C1 segment of cervical spinal cord (tissue), 14 donors: ENCODE measurements at places on chromosomes 1 and 21.

GRCh38 chr1:12177999-12178441, 11.2 kb downstream of the TNFRSF1B start:
- DNase-seq, result no peak

- no peak for DNase-seq
Observed at GRCh38 chr21:30434033-30434631, 4.1 kb downstream of the KRTAP13-4 start.

GRCh38 chr1:200108659-200109058, 81.1 kb downstream of the NR5A2 start:
- DNase-seq, result no peak

DNA sequence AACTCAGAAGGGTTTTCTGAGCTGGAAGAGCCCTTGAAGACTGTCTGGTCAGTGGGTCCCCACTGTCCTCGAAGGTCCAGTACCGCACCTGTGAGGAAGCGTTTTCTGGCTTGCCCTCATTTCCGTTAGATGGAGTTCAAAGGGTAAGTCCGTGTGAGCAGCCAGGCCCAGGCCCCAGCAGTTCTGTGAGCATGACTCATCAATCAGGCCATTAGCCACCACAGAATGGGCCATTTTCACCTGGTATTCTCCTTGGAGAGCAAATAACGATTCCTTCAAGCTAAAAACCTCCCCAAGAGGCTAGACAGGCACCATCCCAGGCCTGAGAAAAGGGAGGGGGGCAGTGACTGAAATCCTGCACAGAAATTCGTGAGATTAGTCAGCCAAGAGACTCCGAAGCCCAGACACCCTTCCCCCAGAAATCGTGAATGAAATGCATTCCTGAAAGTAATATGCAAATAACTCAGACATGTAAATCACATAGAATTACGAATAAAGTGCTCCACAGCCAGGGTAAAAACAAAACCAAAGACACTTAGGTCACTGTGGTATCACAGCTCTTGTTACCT, 66.0 kb downstream of the BCAR3 start:
- no peak for DNase-seq

- DNase-seq, result no peak
Observed at GRCh38 chr1:156286061-156286460, 1.9 kb downstream of the TMEM79 start.

DNA sequence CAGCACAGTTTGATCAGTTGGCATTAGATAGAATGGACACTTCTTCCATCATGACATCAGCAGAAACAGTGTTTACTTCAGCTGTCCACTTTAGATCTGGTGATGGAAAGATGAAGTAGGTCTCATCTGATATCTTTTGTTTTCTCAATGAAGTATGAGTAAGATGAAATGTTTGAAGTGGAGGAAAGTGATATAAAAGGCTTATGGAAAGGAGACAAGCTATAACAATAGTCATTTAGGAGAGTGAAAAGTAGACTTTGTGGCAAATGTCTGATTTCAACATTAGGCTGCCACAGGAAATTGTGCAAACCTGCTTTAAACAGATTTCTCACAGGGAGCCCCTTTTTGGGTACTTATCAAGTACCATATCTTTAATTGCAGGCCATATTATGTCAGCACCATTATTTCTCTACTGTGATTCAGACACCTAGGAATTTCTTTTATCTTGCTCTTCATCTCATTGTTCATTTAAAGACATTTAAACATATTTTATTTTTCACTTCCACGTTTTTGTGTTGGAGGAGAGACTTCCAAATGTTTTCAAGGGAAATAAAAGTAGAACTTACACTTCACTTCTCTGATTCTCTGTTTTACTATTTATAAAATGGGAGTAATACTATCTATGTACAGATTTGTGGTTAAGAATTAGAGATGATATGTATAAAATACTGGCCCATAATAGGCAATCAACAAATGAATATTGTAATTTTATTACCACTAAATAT, 18.1 kb downstream of the PDC start:
- DNase-seq, result no peak

DNA sequence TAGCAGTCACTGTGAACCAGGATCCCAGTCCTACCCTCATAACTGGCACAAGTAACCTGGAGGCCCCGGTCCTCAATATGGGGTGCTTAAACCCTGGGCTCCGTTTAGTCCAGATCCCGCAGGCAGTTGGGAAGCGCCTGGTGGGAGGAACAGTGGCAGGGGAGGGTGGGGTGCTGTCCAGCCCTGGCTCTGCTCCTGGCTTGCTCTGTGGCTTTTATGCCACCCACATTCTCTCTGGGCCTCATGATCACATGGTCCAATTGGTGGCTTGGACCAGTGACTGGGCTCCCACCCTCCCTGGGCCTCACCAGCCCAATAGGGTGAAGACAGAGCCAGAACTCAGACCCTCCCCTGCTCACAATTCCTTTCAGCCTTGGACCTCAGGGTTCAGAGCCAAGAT, 2.9 kb downstream of the CD164L2 start:
- DNase-seq, result no peak

DNA sequence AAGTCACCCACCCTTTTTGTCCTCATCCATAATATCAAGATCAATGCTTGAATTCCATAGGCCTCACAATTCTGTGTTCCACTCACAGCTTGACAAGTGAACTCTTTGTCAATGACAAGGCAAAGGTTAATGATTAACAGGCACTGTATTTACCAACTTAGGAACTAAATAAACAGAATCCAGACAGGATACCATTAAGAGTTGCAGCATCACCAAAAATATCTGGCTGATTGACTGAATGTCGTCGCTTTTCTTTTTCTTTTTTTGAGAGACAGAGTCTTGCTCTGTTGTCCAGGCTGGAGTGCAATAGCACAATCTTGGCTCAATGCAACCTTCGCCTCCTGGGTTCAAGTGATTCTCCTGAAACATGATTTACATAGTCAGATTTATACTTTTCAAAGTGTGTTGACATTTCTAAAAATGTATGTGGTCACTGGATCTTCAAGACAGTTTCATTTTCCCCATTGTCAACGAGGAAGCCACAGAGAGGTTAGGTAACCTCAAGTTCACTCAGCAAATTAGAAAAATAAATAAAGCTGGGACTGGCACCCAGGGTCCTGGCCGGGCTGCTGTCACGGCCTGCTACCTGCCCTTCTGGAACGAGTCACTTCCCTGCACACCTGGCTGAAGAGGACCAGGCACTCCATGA, 81.0 kb downstream of the PDE9A start:
- DNase-seq, result no peak

DNA sequence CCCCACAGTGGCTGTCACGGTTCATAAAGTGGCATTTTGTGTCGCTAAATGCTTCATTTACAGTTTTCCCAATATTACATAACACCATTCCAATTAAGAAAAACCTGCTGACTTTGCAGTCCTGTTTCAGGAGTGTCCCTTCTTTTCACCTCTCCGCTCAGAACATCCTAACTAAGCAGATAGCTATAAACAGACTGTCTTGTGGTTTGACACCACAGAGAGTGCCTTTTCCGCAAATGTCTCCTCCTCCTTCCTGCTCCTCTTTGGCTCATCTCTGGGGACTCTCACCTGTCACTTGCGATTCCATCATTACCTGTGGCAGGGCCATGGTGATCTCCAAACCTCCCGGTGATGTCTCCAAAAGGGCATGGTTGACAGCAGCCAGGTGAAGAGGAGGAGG, 119.0 kb downstream of the CNIH3 start:
- DNase-seq, result no peak

DNA sequence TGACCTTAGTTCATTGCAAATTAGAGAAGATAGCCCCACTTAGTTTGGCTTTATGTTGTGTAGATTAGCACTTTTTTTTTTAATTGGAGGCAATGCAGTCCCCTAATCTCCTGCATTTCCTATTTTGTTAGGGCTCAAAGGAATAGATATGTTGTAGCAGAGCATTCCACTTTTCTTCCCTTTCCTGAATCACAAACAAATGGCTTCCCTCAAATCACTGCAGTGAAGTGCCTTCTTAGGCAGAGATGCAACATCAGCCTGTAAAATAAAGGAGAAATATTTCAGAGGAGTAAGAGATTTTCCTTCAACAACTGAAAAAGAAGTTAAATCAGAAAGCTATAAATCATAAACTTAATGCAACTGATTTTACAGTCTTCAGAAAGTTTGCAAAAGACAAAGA, 271.8 kb upstream of the C1orf105 start:
- no peak for DNase-seq

DNA sequence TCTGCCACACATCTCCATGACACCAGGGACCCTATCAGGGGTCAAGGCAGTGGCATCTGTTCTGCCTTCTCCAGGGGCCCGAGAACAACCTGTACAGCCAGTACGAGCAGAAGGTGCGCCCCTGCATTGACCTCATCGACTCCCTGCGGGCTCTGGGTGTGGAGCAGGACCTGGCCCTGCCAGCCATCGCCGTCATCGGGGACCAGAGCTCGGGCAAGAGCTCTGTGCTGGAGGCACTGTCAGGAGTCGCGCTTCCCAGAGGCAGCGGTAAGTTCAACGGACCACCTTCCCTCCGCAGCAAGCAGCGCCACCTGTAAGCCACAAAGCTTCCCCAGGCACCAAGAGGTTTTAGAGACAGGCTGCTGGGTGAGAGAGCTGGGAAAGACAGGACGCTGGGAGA, 15.9 kb downstream of the MX2 start:
- no peak for DNase-seq

DNA sequence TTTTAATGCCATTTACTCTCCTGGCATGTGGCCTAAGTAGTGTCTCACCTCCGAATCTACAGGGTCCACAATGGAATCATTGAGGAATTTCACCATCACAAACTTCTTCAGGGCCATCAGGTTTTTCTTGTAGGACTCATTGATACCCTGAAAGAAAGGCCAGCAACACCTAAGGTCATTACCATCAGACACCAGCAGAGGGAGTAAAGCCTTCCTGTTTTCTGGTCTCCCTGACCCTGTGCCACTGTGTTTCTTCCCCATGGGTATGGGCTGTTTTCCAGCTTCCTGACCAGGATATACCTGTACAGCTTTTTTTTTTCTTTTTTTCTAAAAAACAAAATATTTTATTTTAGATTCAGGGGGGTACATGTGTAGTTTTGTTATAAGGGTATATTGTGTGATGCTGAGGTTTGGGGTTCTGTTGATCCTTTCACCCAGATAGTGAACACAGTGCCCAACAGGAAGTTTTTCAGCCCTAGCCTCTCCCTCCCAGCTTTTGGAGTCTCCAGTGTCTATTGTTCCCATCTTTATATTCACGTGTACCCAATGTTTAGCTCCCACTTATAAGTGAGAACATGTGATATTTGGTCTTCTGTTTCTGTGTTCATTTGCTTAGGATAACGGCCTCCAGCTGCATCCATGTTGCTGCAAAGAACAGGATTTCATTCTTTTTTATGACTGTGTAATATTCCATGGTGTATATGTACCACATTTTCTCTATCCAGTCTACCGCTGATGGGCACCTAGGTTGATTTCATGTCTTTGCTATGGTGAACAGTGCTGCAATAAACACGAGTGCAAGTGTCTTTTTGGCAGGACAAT, 18.3 kb downstream of the PPT1 start:
- DNase-seq, result no peak

GRCh38 chr21:38847556-38847955, 41.8 kb downstream of the ETS2 start:
- no peak for DNase-seq

DNA sequence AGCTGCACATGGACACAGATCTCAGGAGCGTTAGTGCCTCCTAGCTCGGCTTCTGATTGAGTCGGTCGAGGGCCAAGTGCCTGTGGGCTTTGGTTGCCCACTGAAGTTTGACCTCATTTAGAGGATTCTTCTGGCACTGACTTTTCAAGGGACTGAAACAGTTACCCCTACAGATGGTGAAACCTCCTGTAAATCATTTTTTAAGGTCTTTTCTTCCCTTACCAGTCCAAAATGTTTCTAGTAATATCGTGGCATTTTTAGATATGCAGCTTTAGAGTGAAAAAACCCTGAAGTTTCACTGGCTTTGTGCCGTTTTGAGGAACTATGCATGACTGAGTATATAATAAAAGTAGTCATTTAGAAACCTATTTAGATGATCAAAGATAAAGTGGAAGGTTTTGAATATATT, 34.7 kb upstream of the L1TD1 start:
- no peak for DNase-seq

DNA sequence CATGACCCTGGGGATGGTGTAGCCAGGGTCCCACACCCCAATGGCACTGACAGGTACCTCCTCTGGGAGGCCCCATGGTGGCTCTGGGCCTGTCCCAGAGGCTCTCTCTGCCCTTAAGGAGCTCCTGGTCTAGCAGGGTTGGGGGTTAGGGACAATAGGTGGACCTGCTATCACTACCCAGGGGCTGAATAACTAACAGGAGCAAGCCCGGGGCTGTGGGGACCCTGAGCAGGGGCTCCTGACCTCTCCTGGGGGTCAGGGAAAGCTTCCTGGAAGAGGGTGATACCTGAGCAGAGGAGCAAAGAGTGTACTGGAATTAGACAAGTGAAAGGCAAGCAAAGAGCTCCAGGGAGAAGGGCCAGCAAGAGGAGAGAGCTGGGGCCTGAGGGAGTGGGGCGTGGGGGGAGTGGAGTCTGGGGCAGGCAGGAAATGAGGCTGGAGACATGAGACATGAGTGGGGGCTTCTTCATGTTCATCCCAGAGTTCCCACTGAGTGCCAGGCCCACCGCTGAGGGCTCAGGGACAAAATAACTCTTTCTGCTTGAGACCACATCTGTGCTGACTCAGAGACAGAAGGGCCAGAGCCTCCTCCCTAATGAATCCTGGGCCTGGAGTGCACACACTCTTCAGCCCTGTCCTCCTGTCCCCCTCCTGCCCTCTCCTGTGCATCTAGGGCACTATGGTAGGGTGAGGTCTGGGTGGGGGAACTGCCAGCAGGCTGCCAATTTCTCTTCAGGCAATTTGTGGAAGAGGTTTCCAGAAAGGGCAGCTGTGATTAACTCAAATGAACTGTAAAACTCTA, 517.6 kb downstream of the PTPRU start:
- DNase-seq, result no peak

- DNase-seq, result no peak
Observed at GRCh38 chr1:45499415-45499769, 481 bp downstream of the CCDC163 start.

GRCh38 chr1:211643324-211644212, 31.9 kb downstream of the NEK2 start:
- no peak for DNase-seq

- no peak for DNase-seq
Observed at GRCh38 chr1:230228236-230228897, 161.3 kb downstream of the GALNT2 start.

GRCh38 chr1:86155807-86156565, 586 bp downstream of the COL24A1 start:
- DNase-seq, result no peak

GRCh38 chr1:28447679-28448078, 58.2 kb upstream of the RCC1 start:
- DNase-seq, result no peak

DNA sequence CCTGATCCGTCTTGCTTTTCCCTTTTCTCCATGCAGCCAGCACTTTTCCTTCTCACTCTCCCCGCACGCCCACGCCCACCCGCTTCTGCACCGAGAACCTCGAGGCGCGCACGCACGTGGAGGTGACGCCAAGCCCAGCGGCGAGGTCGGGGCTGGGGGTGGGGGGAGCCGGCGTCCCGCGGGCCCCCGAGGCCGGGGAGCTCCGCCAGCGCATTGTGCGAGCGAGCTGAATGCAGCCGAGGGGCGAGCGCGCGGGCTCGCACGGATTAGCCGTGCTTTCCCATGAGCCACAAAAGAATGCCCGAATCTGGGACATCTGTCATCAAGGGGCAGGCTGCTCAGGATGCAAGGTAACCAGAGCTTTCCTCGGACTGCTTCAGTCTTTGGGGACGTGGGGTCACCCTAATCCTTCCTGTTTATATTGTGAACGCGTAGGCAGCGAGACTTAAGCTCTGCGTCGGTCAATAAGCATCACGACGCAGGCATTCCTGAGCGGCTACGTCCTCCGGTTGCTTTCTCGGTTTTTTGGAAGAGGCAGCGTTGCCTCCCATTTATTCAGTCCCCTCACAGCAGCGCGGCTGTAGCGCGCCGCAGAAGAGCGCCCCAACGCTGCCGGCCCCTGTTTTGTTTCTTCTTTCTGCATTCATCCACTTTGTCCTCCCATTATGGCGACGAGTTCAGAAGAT, 67.3 kb upstream of the AKT3 start:
- no peak for DNase-seq
